ENCODE measurements at places on chromosomes 2 and 18. TPM values are rescaled to one million over a fixed set of nuclear protein-coding genes. Genes with fewer than 3 reads are reported as not detected.

GRCh38 chr2:64613276-64613675, 40.4 kb downstream of the SERTAD2 start:
- H3K4me3 ChIP-seq = no peak overlapping the region
- DNase-seq = peak; percentile 3
- no peaks in the 10 kb centered on the region for H3K36me3 ChIP-seq
- peaks cover 5% of the 10 kb centered on the region for H3K27me3 ChIP-seq
- no peak overlapping the region for H3K27ac ChIP-seq

- H3K36me3 ChIP-seq = no peaks in the 10 kb centered on the region
- DNase-seq = no peak
- H3K27ac ChIP-seq = no peak overlapping the region
- H3K4me3 ChIP-seq = no peak overlapping the region
Measured at GRCh38 chr2:118943286-118943685, 1.3 kb downstream of the MARCO start.

DNA sequence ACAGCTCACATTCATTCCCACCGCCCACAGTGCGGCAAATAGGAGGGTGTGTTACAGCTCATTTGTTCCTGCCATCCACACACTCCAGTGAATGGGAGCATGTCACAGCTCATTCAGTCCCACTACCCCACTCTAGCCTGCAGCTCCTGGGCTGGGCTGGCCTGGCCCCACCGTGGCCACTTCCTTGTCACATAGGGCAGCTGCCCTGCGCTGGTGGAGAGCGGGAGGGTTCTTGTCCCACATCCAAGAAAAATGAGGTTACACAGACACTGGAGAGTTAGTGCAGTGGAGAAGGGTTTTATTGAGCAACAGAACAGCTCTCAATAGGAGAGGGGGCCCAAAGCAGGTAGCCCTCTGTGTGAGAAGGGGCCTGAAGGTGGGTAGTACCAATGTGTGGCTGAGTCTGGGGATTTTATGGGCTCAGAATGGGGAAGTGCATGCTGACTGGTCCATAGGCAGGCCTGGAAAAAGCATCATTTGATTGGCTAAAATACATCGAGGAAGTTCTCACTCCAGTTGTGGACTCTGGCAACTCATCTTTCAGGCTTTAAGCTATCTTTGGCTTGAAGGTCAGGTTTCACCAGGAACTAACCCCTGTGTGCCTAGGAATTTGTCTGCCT, 249.7 kb downstream of the ETAA1 start:
- H3K27me3 ChIP-seq = peaks cover 19% of the 10 kb centered on the region
- H3K36me3 ChIP-seq = no peaks in the 10 kb centered on the region
- peaks cover 39% of the 10 kb centered on the region for H3K4me1 ChIP-seq

LHCGR gene
- total RNA-seq = 0.92 TPM

FHOD3 gene
- 3.8 TPM for total RNA-seq

PLEKHM3 gene
- 10.7 TPM for total RNA-seq
